Fibroblast of the aortic adventitia (primary cell): ENCODE measurements at places on chromosomes 13 and 19.
A peak's percentile ranks its signal among the peaks of the same experiment; 100 is the strongest.

DNA sequence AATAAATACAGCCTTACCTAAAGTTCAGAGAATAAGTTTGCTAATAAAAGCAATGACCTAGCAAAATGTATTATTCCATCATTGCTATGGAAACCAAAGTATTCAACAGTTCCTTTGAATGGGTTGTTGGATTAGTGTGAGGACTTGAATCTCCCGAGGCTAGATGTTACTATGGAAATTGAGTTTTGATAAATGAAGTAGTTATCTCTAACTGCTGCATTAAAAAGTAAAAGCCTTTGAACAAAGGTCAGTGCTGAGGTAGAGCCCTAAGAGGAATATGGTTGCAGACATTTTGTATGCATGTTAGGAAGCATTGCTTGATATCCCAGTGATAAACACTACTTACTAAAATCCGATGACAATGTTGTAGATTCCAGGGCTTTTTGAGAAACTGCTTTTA lies 6.2 kb downstream of the KLF5 start:
- no peak for DNase-seq

GRCh38 chr19:41951686-41952172 lies 7.4 kb downstream of the RABAC1 start:
- DNase-seq = peak; percentile 75

DNA sequence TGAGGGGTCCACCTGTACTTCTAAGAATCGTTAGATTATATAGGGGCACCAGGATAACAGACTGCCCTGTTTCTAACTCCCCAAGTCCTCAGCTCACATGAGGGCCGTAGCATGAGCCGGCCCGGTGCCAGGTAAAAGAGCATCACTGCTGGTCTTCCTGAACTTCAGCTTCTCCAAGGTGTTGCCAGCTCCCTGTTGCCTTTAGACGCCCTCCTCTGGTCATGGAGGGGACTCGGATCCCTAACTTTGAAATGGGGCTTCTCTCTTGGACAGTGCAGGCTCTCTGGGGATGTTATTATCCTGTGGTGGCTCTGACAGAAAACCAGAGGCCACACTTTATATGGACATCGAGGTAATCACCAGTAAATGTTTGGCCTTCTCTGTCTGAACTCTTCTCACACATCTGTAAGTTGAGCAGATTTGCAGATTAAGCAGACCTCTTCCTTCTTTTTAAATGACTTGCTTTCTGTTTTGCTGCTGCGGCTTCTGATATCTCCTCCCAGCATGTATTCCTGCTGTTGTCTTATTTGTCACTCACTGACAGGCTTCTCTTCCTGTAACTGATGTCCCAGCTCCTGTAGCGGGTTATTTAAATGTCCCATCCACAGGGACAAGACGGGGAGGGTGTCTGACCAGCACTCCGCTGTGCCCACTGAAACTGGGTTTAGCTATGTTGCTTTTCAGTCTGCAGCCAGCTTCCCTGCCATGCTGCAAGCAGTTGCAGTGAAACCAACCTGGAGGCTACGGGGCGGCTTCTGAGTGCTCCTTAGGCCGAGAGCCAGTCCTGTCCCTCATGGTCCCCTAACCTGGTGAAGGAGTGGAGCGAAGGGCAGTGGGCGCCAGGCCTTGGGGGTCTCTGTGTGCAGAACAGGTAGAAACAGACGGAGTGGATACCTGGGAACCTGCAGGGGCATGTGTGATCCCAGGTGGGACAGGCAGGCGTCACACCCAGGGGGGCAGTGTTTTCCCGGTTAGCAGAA lies 39.2 kb downstream of the TSSK6 start:
- DNase-seq = peak; percentile 52

DNA sequence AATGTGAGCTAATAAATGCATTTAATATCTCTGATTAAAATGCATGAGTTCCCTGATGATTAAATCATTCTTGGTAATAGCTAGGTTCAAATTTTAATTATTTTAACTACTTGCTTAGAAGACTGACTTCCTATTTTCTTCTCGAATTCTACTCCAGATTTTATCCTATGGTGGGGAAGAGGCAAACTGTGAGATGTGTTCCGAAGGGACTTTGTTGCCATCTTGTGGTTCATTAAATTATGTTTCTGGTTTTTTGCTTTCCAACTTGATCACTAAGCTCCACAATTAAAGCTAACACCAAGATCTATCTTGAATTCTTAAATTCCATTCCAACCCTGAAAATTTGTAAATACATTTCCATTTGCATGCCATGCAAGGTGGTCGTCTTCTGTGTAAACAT lies 538.4 kb upstream of the PCDH20 start:
- no peak for DNase-seq

DNA sequence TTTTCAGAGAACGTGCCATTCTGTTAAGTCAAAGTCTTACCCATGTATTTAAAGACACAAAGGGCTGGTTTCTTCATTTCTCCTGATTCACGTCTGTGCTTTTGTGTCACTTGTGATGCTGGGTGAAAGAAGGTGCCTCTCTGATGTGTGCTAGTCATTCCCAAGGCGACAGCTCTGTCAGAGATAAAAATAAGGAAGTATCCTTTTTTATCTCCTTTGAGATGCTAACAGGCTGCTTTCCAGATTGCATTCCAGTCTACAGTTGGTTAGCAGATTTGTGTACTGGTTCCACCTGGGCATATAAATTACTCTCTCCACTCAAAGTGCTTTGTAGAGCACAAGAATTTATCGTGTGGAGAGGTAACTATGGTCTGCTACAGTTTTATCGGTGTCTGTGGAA lies 33.5 kb upstream of the DCT start:
- no peak for DNase-seq

DNA sequence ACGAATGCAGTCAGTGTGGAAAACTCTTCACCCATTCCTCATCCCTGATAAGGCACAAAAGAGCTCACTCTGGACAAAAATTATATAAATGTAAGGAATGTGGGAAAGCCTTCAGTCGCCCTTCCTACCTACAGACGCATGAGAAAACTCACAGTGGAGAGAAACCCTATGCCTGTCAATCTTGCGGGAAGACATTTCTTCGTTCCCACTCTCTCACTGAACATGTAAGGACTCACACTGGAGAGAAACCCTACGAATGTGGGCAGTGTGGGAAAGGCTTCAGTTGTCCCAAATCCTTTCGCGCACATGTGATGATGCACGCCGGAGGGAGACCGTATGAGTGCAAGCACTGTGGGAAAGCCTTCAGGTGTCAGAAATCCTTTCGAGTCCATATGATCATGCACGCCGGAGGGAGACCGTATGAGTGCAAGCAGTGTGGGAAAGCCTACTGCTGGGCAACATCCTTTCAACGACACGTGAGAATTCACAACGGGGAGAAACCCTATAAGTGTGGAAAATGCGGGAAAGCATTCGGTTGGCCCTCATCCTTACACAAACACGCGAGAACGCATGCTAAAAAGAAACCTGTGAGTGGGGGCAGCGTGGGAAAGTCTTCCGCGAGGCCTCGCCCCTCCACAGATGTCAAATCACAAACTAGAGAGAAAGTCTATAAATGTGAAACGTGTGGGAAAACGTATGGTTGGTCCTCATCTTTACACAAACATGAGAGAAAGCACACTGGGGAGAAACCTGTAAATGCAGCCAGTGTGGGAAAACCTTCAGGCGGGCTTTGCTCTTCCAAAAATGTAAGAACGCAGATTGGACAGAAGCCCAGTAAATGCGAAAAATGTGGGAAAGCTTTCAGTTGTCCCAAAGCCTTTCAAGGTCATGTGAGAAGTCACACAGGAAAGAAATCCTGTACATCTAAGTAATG lies 10.5 kb downstream of the ZNF556 start:
- DNase-seq = no peak

DNA sequence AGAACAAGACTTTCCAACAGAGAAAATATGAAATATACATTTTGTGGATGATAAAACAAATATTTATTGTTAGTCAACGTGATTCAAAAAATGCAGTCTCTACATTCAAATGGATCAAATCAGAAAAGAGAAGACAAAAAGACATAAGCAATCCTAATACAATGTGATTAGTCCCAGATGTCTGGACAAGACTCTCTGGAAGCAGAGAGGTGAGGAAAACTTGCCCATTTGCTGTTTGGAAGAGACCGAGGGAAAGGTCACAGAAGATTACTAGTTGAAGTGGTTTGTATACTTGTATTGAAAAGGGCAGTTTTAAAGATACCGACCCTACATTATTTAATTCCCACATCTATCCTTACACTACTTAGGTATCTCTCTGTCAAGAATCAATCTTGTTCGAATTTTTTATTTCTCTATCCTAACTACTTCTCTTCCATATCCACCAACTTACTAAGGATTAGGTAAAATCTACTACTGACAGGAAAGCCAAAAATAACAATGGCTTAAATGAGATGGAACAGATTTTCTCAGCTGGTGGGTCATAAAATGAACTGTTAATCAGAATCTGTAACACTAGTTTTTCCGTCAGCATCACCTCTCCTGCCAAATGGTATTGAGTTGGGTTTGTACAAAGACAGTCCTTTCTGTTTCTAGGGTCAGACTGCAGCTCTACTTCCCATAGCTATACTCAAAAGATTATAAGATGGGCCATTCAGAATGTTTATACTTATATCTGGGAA lies 497.1 kb downstream of the DCT start:
- peak; percentile 29 for DNase-seq

GRCh38 chr19:45245826-45246225 lies 619 bp upstream of the EXOC3L2 start:
- no peak for DNase-seq

- peak; percentile 63 for DNase-seq
These were observed 3.0 kb downstream of the LATS2 start for GRCh38 chr13:21058361-21058760.

GRCh38 chr13:37129866-37130265 lies 24.4 kb upstream of the CSNK1A1L start:
- no peak for DNase-seq

- peak; percentile 28 for DNase-seq
These were observed 2.2 kb upstream of the USPL1 start for GRCh38 chr13:30615481-30615865.

GRCh38 chr19:53772943-53773342 lies 51.2 kb downstream of the NLRP12 start:
- peak; percentile 74 for DNase-seq
